ENCODE measurements at places on chromosomes 6 and 20.
A peak's percentile ranks its signal among the peaks of the same experiment; 100 is the strongest.

GRCh38 chr6:13486679-13487121 is 700 bp downstream of the GFOD1 start:
- peaks cover 39% of the 10 kb centered on the region for H3K27me3 ChIP-seq
- DNase-seq: peak; percentile 73
- peak overlapping the region; percentile 97 for H3K4me3 ChIP-seq
- H3K4me1 ChIP-seq: peaks cover 18% of the 10 kb centered on the region

GRCh38 chr6:54094786-54095185 is 16.5 kb upstream of the MLIP start:
- H3K27ac ChIP-seq: no peak overlapping the region
- no peak overlapping the region for H3K4me3 ChIP-seq
- no peaks in the 10 kb centered on the region for H3K36me3 ChIP-seq
- peaks cover 6% of the 10 kb centered on the region for H3K4me1 ChIP-seq
- peaks cover 5% of the 10 kb centered on the region for H3K27me3 ChIP-seq

DNA sequence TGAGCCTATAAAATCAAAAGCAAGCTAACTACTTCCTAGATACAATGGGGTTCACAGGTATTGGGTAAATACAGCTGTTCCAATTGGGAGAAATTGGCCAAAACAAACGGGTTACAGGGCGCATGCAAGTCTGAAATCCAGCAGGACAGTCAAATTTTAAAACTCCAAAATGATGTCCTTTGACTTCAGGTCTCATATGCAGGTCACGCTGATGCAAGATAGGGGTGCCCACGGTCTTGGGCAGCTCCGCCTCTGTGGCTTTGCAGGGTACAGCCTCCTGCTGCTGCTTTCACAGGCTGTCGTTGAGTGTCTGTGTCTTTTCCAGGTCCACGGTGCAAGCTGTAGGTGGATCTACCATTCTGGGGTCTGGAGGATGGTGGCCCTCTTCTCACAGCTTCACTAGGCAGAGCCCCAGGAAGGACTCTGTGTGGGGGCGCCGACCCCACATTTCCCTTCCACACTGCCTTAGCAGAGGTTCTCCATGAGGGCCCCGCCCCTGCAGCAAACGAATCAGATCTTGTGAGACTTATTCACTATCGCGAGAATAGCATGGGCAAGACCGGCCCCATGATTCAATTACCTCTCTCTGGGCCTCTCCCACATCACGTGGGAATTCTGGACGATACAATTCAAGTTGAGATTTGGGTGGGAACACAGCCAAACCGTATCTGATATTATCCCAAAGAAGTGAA is 11.9 kb upstream of the SMIM29 start:
- H3K27ac ChIP-seq: no peak overlapping the region
- H3K27me3 ChIP-seq: no peaks in the 10 kb centered on the region
- H3K36me3 ChIP-seq: peaks cover 5% of the 10 kb centered on the region
- no peak overlapping the region for H3K4me3 ChIP-seq
- H3K4me1 ChIP-seq: no peaks in the 10 kb centered on the region
- no peak for DNase-seq

DNA sequence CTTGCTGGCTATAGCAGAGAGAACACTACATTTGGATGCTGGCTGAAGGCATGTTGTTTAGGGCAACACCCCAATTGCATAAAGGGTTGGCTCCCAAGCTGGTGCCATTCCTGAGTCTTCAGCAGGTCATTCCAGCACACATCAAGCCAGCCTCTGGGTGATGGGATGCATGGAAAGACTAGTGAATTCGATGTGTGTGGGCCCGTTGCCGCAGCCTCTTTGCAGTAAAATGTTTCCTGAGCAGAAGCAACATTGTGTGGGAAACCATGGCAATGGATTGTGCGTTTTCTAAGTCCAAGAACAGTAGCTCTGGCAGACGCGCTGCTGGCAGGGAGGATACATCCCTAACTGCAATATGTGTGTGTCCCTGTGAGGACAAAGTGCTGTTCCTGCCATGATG is 142.4 kb upstream of the SLC24A3 start:
- no peaks in the 10 kb centered on the region for H3K4me1 ChIP-seq
- no peak for DNase-seq
- H3K4me3 ChIP-seq: no peak overlapping the region
- no peaks in the 10 kb centered on the region for H3K36me3 ChIP-seq
- no peak overlapping the region for H3K27ac ChIP-seq

- H3K27ac ChIP-seq: peak overlapping the region; percentile 84
- peak overlapping the region; percentile 96 for H3K4me3 ChIP-seq
- H3K36me3 ChIP-seq: peaks cover 11% of the 10 kb centered on the region
- no peak for DNase-seq
- H3K4me1 ChIP-seq: peaks cover 28% of the 10 kb centered on the region
These were observed 792 bp downstream of the SLC23A2 start for GRCh38 chr20:5000263-5001173.

GRCh38 chr20:60255415-60255814 is 297.2 kb downstream of the CDH26 start:
- H3K4me3 ChIP-seq: no peak overlapping the region
- H3K27ac ChIP-seq: no peak overlapping the region
- peaks cover 7% of the 10 kb centered on the region for H3K4me1 ChIP-seq

GRCh38 chr6:44010411-44011349 is 116.6 kb downstream of the MRPL14 start:
- no peak for DNase-seq
- H3K27me3 ChIP-seq: peaks cover 22% of the 10 kb centered on the region
- H3K36me3 ChIP-seq: no peaks in the 10 kb centered on the region
- H3K4me1 ChIP-seq: peaks cover 4% of the 10 kb centered on the region
- H3K4me3 ChIP-seq: no peak overlapping the region

GRCh38 chr20:57433657-57434389 is 42.6 kb downstream of the RBM38 start:
- no peaks in the 10 kb centered on the region for H3K36me3 ChIP-seq
- H3K27ac ChIP-seq: no peak overlapping the region
- peaks cover 15% of the 10 kb centered on the region for H3K4me1 ChIP-seq

- no peak for DNase-seq
- H3K36me3 ChIP-seq: peaks cover 3% of the 10 kb centered on the region
- H3K4me3 ChIP-seq: no peak overlapping the region
- peaks cover 23% of the 10 kb centered on the region for H3K4me1 ChIP-seq
These were observed 43.4 kb downstream of the SLC23A2 start for GRCh38 chr20:4957939-4958362.

DNA sequence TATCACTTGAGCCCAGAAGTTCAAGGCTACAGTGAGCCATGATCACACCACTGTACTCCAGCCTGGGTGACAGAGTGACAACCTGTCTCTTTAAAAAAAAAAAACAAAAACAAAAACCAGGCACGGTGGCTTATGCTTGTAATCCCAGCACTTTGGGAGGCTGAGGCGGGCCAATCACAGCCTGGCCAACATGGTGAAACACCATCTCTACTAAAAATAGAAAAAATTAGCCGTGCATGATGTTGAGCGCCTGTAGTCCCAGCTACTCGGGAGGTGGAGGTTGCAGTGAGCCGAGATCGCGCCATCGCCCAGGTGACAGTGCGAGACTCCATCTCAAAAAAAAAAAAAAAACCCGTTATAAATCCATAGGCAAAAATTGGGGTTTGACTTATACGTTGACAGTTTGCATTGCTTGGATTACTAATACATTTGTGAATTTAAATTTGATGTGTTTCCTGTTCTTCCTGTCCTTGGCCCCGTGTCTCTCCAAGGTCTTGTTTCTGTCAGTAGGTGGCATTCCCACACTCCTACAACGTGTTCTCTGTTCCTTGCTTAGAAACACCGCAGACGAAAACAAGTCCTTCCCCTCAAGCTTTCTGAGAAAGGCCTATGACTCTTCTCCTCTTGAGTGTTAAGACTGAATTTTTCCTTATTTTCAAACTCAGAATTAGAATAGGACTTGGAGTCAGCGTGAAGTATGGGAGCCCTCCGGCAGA is 147.0 kb downstream of the DTNBP1 start:
- no peaks in the 10 kb centered on the region for H3K27me3 ChIP-seq
- no peaks in the 10 kb centered on the region for H3K4me1 ChIP-seq
- H3K4me3 ChIP-seq: no peak overlapping the region
- H3K27ac ChIP-seq: no peak overlapping the region
- no peak for DNase-seq

- peak overlapping the region; percentile 41 for H3K27ac ChIP-seq
- peak overlapping the region; percentile 9 for H3K4me3 ChIP-seq
- no peak for DNase-seq
These were observed 84.4 kb upstream of the ID4 start for GRCh38 chr6:19752746-19753145.

GRCh38 chr20:42703744-42704143 is 486.0 kb downstream of the PTPRT start:
- no peak overlapping the region for H3K27ac ChIP-seq
- peaks cover 5% of the 10 kb centered on the region for H3K4me1 ChIP-seq
- H3K36me3 ChIP-seq: no peaks in the 10 kb centered on the region
- no peaks in the 10 kb centered on the region for H3K27me3 ChIP-seq
- no peak overlapping the region for H3K4me3 ChIP-seq

DNA sequence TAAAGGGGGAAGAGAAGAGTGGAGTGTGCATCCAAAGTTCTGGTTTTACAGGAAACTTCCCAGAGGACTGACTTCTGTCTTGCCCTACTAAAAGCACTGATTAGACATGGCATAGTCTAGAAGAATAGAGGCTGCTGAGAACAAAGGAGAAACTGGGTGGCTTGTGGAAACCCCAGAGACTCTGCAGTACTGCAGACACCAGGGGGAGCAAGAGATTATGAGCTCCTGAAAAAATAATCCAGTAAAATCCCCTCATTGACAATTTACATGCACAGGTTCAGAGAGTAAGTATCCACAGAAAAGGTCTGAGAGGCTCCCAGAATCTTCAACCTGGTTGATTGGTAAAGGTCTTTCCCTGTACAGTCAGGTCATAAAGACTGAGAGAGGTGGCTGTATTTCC is 48.7 kb upstream of the CLVS2 start:
- no peak for DNase-seq
- no peaks in the 10 kb centered on the region for H3K36me3 ChIP-seq
- H3K4me1 ChIP-seq: no peaks in the 10 kb centered on the region
- H3K27ac ChIP-seq: no peak overlapping the region
- H3K27me3 ChIP-seq: peaks cover 3% of the 10 kb centered on the region

GRCh38 chr6:83633149-83633548 is 75.8 kb downstream of the SNAP91 start:
- no peaks in the 10 kb centered on the region for H3K36me3 ChIP-seq
- H3K4me3 ChIP-seq: no peak overlapping the region
- H3K4me1 ChIP-seq: no peaks in the 10 kb centered on the region
- H3K27ac ChIP-seq: no peak overlapping the region
- H3K27me3 ChIP-seq: no peaks in the 10 kb centered on the region
- no peak for DNase-seq

DNA sequence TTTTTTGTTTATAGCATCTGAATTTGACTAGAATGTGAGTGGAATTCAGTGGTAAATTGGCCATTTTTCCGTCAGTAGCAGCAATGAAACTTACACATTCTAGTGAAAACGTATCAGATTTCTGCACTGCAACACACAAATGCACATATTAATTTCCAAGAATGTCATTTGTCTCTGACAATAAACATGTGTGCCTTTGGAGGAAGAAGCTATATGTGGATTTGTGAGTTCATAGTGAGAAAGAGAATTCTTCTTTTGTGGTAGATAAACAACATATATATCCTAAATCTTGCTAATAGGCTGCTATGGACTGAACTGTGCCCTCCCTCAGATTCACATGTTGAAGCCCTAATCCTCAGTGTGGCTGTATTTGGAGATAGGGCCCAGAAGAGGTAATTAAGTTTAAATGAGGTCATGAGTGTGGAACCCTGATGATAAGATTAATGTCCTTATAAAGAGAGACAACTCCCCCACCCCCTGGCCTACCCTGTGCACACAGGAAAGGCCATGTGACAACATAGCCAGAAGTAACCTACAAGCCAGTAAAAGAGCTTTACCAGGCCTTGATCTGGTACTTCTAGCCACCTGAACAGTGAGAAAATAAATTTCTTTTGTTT is 200.2 kb upstream of the EYA4 start:
- H3K4me1 ChIP-seq: peaks cover 19% of the 10 kb centered on the region
- H3K36me3 ChIP-seq: no peaks in the 10 kb centered on the region
- no peak overlapping the region for H3K4me3 ChIP-seq
- no peaks in the 10 kb centered on the region for H3K27me3 ChIP-seq
- no peak for DNase-seq

DNA sequence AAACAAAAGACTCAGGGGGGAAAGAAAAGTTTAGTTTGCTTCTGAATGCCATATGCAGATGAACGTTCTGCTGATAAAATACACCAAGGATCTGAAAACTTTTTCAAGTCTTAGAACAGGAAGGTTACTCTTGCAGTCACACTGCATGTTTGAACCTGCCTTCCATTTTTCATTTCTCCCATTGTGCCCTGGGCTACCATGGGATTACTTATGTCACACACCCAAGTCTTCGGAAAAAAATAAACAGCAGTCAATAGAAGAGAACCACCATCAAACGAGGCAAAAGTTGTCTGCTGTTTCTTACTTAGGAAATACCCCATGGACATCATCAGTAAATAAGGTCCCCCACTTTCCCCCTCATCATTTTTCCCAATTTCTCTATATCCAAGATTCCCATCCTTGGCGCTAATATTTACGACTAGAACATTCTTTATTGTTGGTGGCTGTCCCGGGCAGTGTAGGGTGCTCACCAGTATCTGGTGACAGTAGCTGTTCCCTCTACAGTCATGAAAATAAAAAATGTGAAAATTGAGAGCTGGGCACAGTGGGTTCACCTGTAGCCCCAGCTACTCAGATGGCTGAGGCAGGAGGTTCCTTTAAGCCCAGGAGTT is 202.5 kb downstream of the BCAS1 start:
- H3K27ac ChIP-seq: peak overlapping the region; percentile 94
- H3K27me3 ChIP-seq: no peaks in the 10 kb centered on the region
- H3K36me3 ChIP-seq: no peaks in the 10 kb centered on the region
- H3K4me1 ChIP-seq: peaks cover 53% of the 10 kb centered on the region
- DNase-seq: no peak

DNA sequence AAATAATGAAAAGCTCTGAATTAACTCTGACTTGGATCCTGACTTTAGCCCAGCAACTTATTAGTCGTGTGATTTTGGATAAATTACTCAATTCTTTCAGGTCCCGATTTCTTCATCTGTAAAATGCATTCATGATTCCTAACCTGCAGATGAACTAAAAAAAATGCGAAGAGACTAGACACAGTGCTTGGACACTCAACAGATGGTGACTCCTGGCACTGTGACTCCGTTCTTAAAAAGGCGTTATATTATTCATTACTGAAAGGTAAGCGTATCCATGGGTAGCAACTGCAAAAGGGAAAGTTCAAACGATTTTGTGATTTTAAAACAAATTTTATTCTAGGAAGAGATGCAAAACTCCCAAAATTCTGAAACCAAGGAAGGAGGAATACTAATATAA is 226.3 kb downstream of the KIF16B start:
- no peaks in the 10 kb centered on the region for H3K27me3 ChIP-seq
- no peak overlapping the region for H3K4me3 ChIP-seq
- DNase-seq: no peak
- H3K36me3 ChIP-seq: no peaks in the 10 kb centered on the region
